ENCODE measurements at places on chromosomes 6 and 20.

GRCh38 chr6:33306356-33306755, 7.5 kb downstream of the TAPBP start:
- DNase-seq, result no peak

DNA sequence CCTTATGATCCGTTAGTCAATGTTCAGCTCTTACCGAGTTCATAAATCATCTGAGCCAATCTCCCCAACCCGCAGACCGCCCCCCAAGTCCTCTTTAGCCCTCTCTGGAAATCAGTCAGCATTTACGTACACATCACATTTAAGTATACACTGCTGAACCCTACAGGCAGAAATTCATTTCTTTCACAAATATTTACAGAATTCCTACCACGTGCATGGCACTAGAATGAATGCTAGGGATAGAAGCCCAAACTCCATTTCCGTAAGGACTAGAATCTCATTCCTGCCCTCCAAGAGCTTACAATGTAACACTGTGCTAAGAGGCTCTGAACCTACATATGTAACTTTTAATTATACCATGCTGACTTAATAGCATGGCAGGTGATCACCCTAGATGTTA, 1.8 kb downstream of the OSER1 start:
- no peak for DNase-seq

DNA sequence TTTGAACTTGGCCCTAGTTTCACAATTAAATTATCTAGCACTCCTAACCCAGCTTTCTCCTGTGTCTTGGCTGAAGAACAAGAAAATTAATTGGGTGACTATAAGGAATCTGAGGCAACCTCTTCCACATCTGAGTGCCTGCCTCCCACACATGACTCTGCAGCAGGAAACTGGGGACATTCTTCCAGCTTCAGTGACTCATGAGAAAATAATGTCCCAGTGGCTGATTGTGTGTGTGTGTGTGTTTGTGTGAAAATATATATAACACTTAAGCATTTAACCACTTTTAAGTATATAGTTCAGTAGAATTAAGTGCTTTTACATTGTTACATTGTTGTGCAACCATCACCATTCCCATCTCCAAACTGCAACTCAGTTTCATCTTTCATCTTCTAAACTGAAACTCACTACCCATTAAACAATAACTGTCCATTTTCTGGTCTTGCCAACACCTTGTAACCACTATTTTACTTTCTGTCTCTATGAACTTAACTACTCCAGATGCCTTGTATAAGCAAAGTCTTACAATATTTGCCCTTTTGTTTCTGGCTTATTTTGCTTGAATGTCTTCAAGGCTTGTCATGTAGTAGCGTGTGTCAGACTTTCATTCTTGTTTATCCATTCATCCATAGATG, 8.7 kb downstream of the TRIM38 start:
- DNase-seq, result no peak

DNA sequence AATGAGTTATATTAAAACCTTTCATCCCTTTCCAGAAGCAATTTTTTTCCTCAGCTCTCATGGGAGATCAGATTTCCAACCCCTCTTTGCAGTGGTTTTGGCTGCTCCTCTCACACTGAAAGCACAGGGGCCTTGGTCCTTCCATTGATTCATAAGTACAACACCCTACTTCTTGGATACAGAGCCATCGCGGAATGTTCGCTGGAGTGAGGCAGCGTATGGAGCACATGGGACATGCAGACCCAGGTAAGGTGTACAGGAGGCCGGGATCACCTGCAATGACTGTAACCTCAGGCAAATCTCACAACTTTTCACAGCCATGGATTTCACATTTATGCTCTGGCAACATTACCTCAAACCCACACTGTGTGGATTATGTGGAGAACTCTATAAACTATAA, 75.2 kb upstream of the HEY2 start:
- DNase-seq, result no peak

- DNase-seq, result no peak
Observed at GRCh38 chr6:163897030-163897429, 482.5 kb downstream of the QKI start.

GRCh38 chr20:20668639-20669038, 43.8 kb downstream of the RALGAPA2 start:
- DNase-seq, result no peak

GRCh38 chr6:309947-310346, 17.7 kb downstream of the DUSP22 start:
- no peak for DNase-seq

DNA sequence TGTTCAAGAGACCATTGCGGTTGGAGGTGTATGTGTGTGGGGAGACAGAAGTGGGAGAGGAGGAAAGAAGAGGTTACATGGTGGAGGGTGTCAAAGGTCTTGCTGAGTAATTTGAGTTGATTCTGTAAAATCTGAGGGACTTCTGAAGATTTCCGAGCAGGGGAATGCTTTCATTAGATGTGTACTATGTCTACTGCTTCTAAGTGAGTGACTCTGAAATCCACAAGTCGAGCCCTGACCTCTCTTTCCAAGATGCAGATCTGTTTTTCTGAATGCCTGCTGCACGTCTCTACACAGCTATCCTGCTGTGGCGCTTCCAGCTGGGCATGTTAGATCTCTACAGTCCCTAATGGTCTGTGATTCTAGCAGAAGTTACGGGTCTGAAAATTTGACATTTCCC, 209.8 kb downstream of the ATXN1 start:
- DNase-seq, result no peak

- DNase-seq, result no peak
Observed at GRCh38 chr6:161074496-161075121, 83.0 kb downstream of the MAP3K4 start.

DNA sequence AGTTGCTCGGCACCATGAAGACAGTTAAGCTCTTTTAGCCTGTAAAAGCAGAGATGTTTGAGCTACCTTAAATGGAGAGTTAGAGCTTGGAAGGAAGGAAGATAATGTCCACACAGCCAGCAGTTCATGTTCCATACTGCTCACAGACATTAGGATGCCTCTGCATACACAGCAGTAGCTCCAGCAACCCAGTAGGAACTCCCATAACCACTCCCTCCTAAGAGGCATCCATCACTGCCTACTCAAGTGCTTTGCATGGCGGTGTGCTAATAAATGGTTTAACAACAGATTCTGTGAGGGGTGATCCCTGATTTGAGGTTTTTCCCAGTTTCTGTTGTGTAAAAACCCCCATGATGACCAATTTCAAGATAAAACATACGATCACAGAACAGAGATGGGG, 286.4 kb downstream of the HACE1 start:
- no peak for DNase-seq

DNA sequence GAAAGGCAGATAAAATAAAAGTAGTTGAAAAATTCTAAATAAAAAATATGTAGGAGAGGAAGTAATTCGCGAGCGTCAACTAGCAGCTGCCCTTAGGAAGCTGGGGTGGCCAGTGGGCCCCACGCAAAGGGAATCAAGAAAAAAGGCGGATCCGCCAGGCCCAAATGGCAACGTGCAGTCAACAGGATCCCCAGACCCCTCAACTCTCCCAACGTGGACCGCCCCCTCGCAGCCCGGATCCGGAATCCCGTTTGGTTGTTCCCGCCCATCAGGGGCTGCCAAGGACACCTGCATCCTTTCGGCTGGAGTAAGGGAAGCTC, 296 bp downstream of the DZANK1 start:
- no peak for DNase-seq

DNA sequence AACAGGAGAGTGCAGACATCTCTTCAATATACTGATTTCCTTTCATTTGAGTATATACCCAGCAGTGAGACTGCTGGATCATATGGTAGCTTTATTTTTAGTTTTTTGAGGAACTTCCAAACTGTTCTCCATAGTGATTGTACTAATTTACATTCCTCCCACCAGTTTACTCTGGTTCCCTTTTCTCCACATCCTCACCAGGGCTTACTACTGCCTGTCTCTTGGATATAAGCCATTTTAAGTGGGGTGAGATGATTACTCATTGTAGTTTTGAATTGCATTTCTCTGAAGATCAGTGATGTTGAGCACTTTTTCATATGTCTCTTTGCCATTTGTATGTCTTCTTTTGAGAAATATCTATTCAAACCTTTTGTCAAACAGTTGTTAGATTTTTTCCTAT, 64.9 kb upstream of the HMGCLL1 start:
- DNase-seq, result no peak

DNA sequence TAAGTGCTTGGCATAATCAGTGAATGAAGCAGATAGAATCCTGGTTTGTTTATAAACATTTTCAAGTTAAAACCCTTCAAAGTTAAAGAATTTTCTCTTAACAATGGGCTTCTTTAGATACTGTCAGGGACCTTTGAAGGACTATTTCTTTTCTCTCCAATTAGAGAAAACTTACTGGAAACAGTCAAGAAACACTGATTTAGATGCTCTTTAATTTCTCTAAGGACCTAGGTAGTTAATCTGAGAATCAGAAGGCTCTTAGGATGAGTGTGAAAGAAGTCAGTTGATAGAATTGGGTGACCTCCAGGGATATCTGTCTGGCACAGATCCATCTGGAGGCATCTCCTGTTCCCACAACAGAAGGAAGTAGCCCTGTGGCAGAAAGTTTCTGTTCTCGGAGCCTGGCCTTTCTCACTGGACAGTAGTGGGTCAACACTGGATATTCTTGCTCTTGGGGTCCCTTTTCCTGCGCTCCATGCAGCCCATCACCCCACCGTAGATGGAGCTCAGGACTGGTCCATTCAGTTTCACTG, 22.5 kb downstream of the KIAA0408 start:
- DNase-seq, result no peak
